T-helper 1 cell treated with Interleukin-12 subunit alpha and Interleukin-12 subunit beta and Interleukin-4 antibody, amounts not matched to agents 30 ng/mL and 1 ng/mL, for 36 hours (primary cell): ENCODE measurements at places on chromosomes 3 and 15. TPM values are rescaled to one million over a fixed set of nuclear protein-coding genes. Genes with fewer than 3 reads are reported as not detected.

Gene ALCAM
- total RNA-seq, result 12.5 and 12.7 TPM in 2 replicates

Gene FES
- total RNA-seq, result 168 and 170 TPM in 2 replicates

Gene ERICH6
- total RNA-seq, result not detected in 2 replicates

Gene CCDC39
- not detected in 2 replicates for total RNA-seq

Gene PML
- 111 and 130 TPM in 2 replicates for total RNA-seq

Gene PTPN9
- total RNA-seq, result 40.8 and 41.3 TPM in 2 replicates

Gene EHHADH
- total RNA-seq, result 1.9 and 2.2 TPM in 2 replicates

Gene CCR9
- not detected in 2 replicates for total RNA-seq

Gene DUOXA2
- not detected in 2 replicates for total RNA-seq

Gene GOLGA8O
- 7.6 and 9.4 TPM in 2 replicates for total RNA-seq

Gene DAZL
- total RNA-seq, result not detected in 2 replicates

Gene SCAANT1
- total RNA-seq, result not detected in 2 replicates

Gene GOLGA6L9
- total RNA-seq, result 1.1 and 1.3 TPM in 2 replicates

Gene MAP2K1
- total RNA-seq, result 99.4 and 100 TPM in 2 replicates

Gene TEX55
- not detected in 2 replicates for total RNA-seq

Gene EFCAB12
- 0.83 TPM in 2 replicates for total RNA-seq
